NCI-H1048 (cell line): ENCODE measurements at places on chromosomes 3 and 15.

DNA sequence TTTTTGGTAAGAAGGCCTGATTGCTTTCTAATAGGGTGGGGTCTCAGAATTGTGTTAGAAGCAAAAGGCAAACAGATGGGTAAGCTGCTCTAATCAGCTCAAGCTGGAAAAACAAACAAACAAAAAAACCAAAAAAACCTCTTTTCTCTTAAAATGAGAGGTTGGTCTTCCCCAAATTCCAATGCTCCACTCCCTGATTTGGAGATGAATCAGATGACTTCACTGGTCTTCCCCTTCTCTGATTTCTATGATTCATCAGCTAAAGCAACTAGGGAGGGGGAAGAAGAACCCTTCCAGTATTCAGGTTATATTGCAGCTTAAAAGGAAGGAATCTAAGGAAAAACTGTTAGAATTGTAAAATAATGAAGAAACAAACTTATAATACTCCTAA is 9.6 kb upstream of the ANXA2 start:
- no peak for DNase-seq

GRCh38 chr3:117104381-117104780 is 394.8 kb downstream of the TUSC7 start:
- DNase-seq, result no peak

DNA sequence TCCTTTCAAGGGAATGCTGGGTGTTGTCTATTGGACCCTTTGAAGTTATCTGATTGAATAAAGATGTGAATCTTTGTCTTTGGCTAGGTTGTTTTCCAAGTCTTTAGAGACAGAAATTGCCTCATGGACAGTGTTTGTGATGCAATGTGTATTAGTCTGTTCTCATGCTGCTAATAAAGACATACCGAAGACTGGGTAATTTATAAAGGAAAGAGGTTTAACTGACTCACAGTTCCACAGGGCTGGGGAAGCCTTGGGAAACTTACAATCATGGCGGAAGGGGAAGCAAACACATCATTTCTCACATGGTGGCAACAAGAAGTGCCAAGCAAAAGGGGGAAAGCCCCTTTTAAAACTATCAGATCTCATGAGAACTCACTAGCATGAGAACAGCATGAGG is 88.8 kb upstream of the PLXND1 start:
- no peak for DNase-seq

GRCh38 chr3:99551520-99551919 is 86.9 kb upstream of the COL8A1 start:
- DNase-seq, result no peak

DNA sequence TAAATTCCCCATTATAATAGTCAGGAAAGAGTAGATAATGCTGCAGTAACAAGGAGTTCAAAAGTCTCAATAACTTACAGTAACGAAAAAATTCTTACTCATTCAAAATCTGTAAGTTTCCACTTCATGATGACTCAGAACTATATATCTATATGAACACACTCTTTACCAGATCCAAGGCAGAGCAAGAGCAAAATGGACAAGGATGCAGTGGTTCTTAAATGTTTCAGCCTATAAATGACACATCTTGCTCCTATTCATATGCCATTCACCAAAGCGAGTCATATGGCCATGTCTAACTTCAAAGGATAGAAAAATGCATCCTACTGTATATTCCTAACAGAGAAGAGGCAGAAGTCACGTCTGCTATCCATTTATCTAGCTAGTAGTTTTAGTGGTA is 787.7 kb downstream of the NAALADL2 start:
- DNase-seq, result no peak

DNA sequence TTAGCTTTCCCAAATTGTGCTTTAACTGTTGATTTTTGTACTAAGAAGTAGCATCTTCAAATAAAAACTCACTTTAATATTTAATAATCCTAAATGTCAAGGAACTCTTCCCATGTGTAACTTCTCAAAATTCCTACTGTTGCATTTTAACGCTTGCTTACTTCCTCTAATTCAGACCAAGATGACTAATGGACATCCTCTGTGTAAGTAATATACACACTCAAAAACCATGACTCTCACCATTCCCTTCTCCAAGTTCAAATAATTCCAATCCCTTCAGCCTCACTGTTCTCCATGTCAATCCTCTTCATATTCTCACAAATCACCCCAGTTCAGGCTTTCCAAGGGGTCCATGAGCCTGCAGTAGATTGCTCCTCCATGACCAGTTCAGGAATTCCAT is 13.0 kb downstream of the MRPL46 start:
- DNase-seq, result no peak

DNA sequence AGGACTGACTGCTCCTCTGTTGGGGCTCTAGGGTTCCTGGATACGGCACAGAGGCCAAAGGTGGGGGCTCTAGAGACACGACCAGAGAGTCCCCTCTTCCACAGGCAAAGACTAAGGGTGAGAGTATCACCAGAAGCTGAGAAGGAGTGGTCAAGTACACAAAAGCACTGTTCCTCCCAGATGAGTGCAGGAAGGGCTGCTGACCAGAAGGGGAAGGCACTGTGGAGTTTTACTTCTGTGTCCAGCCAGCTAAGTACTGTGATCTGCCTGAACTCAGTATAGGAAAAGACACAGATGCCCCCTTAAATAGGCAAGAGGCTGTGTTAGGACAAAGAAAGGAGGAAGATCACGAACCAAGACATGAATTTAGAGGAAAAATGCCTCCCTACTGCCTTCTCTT is 11.7 kb downstream of the MRPS11 start:
- DNase-seq, result no peak

GRCh38 chr3:56295161-56295560 is 173.1 kb downstream of the ERC2 start:
- no peak for DNase-seq

- no peak for DNase-seq
These were observed 178.8 kb downstream of the PLCL2 start for GRCh38 chr3:17063596-17063995.

DNA sequence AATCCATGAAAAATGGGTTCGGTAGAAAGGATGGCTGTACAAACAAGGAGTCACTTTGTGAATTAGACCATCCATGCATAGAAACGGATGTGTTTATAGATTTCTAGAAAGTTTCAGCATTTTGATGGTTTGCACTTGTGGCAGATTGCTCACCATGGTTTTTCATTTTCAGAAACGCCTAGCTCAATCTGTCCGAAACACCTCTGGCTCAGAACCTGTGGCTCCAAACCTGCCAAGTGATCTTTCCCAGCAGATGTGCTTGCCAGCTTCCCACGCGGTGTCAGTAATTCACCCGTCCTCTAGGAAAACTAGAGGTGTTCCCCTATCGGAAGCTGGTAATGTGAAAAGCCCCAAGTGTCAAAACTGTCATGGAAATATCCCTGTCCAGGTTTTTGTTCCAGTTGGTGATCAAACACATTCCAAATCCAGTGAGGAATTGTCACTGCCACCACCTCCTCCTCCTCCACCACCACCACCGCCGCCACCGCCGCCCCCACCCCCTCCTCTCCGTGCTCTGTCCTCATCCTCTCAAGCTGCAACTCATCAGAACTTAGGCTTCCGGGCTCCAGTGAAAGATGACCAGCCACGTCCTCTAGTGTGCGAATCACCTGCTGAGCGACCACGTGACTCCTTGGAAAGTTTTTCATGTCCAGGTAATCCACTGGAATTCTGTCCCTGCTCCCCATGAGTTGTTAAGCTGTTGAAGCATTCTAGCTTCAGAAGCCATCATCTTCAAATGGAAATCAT is 21.2 kb downstream of the WHAMM start:
- DNase-seq, result no peak

- no peak for DNase-seq
These were observed 697 bp upstream of the TRIM69 start for GRCh38 chr15:44735482-44736180.

GRCh38 chr3:177471733-177472480 is 274.6 kb upstream of the TBL1XR1 start:
- DNase-seq, result peak; percentile 5
